H1 (cell line): ENCODE measurements at places on chromosomes 13 and 19. TPM values are rescaled to one million over a fixed set of nuclear protein-coding genes. Genes with fewer than 3 reads are reported as not detected.

- H3K4me3 ChIP-seq, result no peak overlapping the region
- no peaks in the 10 kb centered on the region for H3K27me3 ChIP-seq
- H3K27ac ChIP-seq, result no peak overlapping the region
- H3K4me1 ChIP-seq, result no peaks in the 10 kb centered on the region
Observed at GRCh38 chr13:46804391-46804815, 7.4 kb upstream of the ESD start.

- H3K27me3 ChIP-seq, result no peaks in the 10 kb centered on the region
- no peak for DNase-seq
- H3K36me3 ChIP-seq, result no peaks in the 10 kb centered on the region
- no peaks in the 10 kb centered on the region for H3K4me1 ChIP-seq
- H3K4me3 ChIP-seq, result no peak overlapping the region
- no peak overlapping the region for H3K27ac ChIP-seq
Observed at GRCh38 chr13:103282571-103283450, 216.6 kb upstream of the SLC10A2 start.

ZNF227 gene
- total RNA-seq, result 23.9 and 25.8 TPM in 2 replicates

DNA sequence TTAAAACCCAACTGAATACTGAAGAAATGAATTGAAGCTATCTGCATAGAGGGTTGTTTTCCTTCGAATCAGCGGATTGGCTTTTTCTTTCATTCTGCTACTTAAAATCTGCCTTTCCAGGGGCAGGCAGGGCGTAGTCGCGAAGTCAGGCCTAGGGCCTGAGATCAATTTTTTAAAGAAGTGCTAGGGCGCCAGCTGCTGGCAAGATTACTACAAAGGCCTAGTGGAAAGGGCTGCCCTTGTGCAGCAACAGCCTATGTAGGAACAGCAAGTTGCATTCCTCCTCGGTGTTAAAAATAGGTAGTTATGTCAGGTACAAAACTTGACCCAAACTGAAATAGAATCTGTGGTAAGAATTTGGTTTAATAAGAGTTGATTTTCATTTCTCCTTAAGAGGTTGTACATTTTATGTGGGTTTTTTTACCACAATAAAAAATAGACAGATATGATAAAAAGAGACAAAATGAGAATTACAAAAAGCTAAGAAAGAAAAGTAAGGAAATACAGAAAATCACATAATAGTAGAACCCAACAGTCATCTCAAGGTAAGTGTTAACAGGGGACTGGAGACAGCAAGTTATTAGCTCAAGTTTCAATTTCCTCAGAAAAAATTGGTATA is 9.5 kb upstream of the URAD start:
- H3K27ac ChIP-seq, result no peak overlapping the region
- no peak overlapping the region for H3K4me3 ChIP-seq
- no peaks in the 10 kb centered on the region for H3K27me3 ChIP-seq
- peaks cover 8% of the 10 kb centered on the region; the same call in 1 of the 2 replicates for H3K4me1 ChIP-seq
- H3K36me3 ChIP-seq, result no peaks in the 10 kb centered on the region

WASF3 gene
- 39.8 and 40.1 TPM in 2 replicates for total RNA-seq

SLITRK1 gene
- 3.4 TPM in 2 replicates for total RNA-seq
